ENCODE measurements at places on chromosomes 16 and 17.

GRCh38 chr17:35907691-35908090 lies 22.9 kb downstream of the RDM1 start:
- no peak for DNase-seq

GRCh38 chr17:69501591-69502468 lies 87.3 kb downstream of the MAP2K6 start:
- no peak for DNase-seq

GRCh38 chr16:19882646-19883045 lies 2.0 kb downstream of the GPRC5B start:
- no peak for DNase-seq

DNA sequence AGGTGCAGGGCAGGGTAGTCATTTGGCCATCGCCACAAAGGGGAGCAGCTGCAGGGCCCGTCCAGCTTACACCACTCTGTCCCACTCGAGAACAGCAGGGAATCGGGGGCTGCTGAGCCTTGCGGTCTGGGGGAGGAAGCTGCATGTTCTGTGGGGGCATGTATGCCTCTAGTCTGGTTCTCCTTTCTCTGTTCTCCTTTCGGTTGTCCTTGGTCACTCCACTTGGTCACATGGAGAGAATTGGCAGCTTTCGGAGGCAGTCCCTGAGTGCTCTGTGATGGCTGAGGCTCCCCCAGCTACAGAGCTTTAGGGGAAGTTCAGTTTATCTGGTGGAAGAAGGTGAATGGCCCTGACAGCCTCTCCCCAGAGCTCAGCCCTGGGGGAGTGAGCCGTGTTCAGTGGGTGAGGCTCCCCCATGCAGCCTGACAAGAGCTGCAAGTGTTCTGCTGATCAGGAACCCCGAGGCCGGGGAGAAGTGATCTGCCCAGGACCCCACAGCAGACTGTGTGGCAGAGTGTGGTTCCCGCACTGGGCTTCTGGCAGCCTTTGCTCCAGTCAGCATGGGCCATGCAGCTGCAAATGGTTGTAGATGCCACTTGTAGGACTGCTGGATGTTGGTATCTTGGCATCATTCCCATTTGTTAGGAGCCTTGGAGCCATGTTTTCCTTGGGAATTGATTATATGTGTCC lies 22.3 kb upstream of the SMPD3 start:
- no peak for DNase-seq

DNA sequence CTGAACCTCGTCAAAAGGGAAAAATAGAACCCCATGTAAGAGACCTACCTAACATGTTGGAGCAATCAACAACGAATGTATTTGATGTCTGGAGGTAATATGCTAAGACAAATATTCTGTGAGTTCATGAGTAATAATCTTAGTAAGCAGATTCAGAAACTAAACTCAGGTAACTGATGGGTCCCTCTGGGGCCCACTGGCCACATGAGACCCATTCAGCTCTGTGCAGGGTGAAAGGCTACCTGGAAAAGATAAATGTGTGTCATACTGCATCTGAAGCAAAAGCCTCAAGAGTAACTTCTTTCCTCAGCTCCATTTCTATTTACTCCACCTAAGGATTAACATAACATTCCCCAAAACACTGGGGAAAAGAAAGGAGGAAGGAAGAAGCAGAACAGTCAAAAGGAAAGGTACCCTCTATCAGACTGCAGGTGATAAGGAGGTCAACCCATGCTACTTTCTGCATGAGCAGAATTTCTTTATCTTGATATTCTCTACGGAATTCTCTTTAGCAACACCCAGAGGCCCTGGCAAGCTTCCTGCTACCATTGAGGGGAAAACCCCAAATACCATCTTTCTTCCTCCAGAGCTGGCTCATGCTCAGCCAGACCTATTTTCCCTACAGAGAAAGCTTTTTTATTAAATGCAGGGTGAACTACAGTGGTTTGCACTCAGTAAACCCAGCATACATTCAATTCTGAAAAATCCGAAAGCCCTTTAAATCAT lies 37.7 kb upstream of the ABCA6 start:
- DNase-seq, result no peak

- no peak for DNase-seq
Measured at GRCh38 chr17:27327397-27327796, 33.5 kb downstream of the WSB1 start.

DNA sequence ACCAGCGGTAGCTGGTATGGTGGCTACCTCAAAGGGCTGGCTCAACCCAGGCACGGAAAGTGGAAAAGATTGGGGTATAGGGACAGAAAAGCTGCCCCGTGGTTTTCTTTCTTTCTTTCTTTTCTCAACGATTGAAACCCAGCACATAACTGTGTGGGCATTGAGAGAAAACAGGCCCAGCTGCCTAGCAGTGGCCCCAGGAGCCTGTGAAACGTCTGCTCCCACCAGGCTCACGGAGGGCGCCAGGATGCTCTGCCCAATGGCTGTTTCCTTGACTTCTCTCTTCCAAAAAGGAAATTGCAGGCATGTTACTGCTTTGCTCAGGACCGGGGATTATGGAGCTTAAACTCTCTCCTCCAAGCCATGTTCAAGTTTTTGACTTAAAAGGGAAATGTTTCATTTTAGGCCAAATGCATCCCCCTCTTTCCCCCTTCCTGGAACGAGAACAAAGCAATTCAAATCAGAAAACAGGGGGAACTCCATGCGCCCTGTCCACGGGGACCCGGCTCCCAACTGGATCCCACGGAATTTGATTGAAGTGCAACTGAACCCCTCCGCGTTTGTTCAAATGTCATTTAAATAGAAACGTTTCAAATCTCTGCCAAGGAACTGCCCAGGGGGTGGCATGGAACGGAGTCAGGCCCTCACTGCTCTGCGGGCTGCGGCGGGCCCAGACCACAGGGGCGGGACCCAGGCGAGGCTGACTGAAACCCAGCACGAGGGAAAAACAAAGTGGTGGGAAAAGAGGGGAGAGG lies 133.5 kb downstream of the RGS9 start:
- no peak for DNase-seq

DNA sequence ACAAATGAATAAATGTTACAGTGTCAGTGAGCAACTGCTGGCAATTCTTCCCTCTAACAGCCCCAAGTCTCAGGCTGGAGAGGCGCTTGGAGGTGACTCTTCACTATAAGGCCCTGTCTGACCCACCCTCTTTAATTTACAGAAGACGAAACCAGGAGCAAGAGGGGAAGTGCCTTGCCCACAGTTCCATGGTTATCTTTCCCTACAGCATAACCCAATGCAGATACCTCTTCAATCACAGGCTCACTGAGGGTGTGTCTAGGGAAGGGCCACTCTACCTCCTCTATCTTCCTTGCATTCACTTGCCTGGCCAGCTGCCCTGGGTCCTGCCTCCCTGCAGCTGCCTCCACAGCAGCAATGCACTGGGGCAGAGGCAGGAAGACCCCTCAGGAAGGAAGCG lies 9.6 kb upstream of the N4BP1 start:
- no peak for DNase-seq

- peak; percentile 76 for DNase-seq
Measured at GRCh38 chr17:62653002-62653825, 25.7 kb downstream of the MRC2 start.
